ENCODE measurements at places on chromosomes 2 and 18. TPM values are rescaled to one million over a fixed set of nuclear protein-coding genes. Genes with fewer than 3 reads are reported as not detected.

DNA sequence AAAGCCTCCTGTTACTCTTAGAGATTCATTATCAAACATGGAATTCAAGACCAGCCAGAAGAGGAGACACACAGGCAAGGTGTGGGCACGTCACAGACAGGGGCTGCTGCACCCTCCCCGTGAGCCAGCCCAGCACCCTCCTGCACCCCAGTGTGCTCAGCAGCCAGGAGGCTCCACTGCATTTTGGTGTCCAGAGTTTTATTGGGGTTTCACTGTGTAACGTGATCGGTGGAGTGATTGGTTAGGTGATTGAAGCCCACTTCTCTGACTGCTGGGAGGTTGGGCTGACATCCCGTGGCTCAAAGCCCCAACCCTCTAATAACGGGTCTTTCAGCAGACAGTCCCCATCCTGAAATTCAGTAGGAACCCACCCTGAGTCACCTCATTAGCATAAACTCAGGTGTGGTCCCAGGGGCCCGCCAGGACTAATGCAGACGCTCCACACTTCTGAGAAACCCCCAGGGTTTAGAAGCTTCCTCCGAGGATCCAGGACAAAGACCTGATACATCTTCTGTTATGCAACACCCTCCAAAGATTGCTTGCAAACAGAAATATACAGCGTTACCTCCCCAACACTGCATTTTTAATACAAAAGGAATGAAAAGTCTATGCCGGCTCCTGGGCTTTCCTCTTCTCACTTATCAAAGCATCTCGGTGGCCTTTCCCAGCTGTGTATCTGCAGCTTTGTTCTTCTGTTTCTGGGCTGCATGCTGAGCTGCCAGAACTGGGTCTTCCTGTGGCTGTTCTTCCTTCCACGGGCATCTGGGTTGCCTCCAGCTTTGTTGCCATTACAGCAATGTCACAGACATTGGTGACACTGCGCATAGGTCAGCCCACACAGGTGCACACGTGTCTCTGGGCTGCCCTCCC lies 43.7 kb upstream of the SNED1 start:
- no peaks in the 10 kb centered on the region for H3K27me3 ChIP-seq
- H3K36me3 ChIP-seq, result no peaks in the 10 kb centered on the region
- H3K4me1 ChIP-seq, result no peaks in the 10 kb centered on the region
- no peak for DNase-seq
- H3K4me3 ChIP-seq, result no peak overlapping the region

DNA sequence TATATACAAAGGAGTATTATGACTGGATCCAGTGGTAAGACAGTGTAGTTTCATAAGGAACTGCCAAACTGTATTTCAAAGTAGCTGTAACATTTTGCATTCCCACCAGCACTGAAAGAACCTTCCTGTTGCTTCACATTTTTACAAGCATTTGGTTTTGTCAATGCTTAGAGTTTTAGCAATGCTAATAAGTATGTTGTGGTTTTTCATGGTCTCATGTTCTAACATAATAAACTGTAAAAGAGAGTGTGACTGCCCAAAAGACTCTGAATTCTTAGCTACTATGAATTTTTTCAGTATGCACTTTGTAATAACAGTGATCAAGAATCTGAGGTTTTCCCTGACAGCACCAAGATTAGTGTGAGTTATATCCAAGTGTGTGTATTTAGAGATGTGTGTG lies 604.2 kb downstream of the XIRP2 start:
- H3K27ac ChIP-seq, result no peak overlapping the region
- H3K4me1 ChIP-seq, result no peaks in the 10 kb centered on the region
- no peaks in the 10 kb centered on the region for H3K27me3 ChIP-seq
- H3K4me3 ChIP-seq, result no peak overlapping the region
- no peaks in the 10 kb centered on the region for H3K36me3 ChIP-seq
- DNase-seq, result no peak

GRCh38 chr2:34332813-34333212 lies 733.7 kb upstream of the FAM98A start:
- no peak overlapping the region for H3K27ac ChIP-seq
- no peak overlapping the region for H3K4me3 ChIP-seq
- no peaks in the 10 kb centered on the region for H3K27me3 ChIP-seq
- H3K36me3 ChIP-seq, result no peaks in the 10 kb centered on the region
- no peaks in the 10 kb centered on the region for H3K4me1 ChIP-seq

The PPP3R1 gene
- 76.6 TPM for total RNA-seq

DNA sequence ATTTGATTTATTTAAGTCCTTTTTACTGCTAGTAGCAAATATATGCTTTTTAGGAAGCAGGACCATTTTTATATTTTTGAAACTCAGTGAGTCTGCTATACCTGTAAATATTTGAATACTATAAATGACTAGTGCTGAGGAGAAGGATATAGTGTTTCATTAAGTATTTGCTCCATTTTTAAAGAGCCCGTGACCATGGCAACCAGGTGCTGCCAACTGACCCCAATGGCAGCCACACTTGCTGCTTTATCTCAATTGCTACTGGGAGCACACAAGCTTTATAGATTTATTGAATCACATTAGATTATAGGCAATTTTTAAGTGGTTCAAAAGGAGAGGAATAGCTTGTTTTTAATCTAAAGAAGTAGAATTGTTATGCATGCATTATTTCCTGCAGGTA lies 142.0 kb downstream of the SCG2 start:
- no peaks in the 10 kb centered on the region for H3K4me1 ChIP-seq
- no peak for DNase-seq
- no peak overlapping the region for H3K4me3 ChIP-seq
- H3K36me3 ChIP-seq, result no peaks in the 10 kb centered on the region

DNA sequence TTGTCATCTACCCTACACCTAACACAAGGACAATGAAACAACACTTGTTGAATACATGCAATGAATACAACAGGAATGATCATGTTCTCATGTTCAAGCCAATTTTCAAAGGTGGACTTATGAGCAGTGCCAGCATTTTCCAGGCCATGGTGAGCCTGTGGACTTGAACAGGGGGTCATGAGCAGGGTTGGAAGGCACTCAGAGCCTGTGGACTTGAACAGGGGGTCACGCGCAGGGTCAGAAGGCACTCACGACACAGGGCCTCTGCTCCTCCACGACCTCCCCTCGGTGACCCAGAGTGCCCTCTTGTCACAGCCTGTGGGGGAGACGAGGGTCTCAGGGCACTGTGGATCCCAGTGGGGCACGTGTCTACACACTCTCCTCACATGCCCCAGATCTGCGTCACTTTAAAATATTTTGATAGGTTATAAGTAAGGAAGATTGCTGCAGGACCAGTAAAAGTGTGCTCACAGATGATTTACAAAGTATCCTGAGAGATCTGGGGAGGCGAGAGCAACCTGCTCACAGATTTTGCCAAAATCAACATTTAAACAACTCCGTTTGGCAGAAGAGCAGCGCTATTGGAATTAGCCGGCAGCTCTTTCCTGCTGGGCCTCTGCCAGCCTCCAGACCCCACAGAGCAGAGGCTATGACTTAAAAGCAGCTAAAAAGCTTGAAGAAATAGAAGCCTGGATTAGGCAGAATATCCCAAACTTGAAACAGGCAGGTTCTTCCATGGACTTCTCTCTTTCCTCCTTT lies 121.9 kb downstream of the TMEM18 start:
- no peaks in the 10 kb centered on the region for H3K36me3 ChIP-seq
- no peak for DNase-seq
- no peak overlapping the region for H3K4me3 ChIP-seq
- H3K4me1 ChIP-seq, result no peaks in the 10 kb centered on the region

The UPP2 gene
- not detected for total RNA-seq

GRCh38 chr2:45938649-45939511 lies 287.4 kb downstream of the PRKCE start:
- peaks cover 4% of the 10 kb centered on the region for H3K4me1 ChIP-seq
- H3K4me3 ChIP-seq, result no peak overlapping the region
- no peaks in the 10 kb centered on the region for H3K36me3 ChIP-seq
- H3K27ac ChIP-seq, result no peak overlapping the region

- H3K36me3 ChIP-seq, result peaks cover 3% of the 10 kb centered on the region
- no peaks in the 10 kb centered on the region for H3K27me3 ChIP-seq
- no peaks in the 10 kb centered on the region for H3K4me1 ChIP-seq
- H3K4me3 ChIP-seq, result no peak overlapping the region
- no peak overlapping the region for H3K27ac ChIP-seq
- DNase-seq, result no peak
Observed at GRCh38 chr2:231138699-231139098, 13.9 kb upstream of the HTR2B start.

- H3K36me3 ChIP-seq, result peaks cover 16% of the 10 kb centered on the region
- no peak overlapping the region for H3K4me3 ChIP-seq
- H3K27ac ChIP-seq, result no peak overlapping the region
- peaks cover 5% of the 10 kb centered on the region for H3K4me1 ChIP-seq
- no peak for DNase-seq
Observed at GRCh38 chr2:205995260-205995659, 90.7 kb downstream of the INO80D start.

The COA5 gene
- total RNA-seq, result 28.5 TPM

The SP5 gene
- not detected for total RNA-seq

GRCh38 chr18:26548415-26549262 lies at the start of gene KCTD1:
Gene KCTD1, minus strand, starts transcription at chr18:26548553. Its CDS starts 17 bp downstream, at chr18:26548536.
- peaks cover 28% of the 10 kb centered on the region for H3K27me3 ChIP-seq
- peak within 1 kb of the TSS; percentile 75 for H3K4me3 ChIP-seq
- H3K27ac ChIP-seq, result no peak within 1 kb of the TSS
- peaks cover 2% of the 10 kb centered on the region for H3K36me3 ChIP-seq
- H3K4me1 ChIP-seq, result peaks cover 43% of the 10 kb centered on the region

GRCh38 chr2:24075259-24075658 lies 867 bp downstream of the SF3B6 start:
- no peak for DNase-seq
- H3K36me3 ChIP-seq, result peaks cover 10% of the 10 kb centered on the region
- no peaks in the 10 kb centered on the region for H3K27me3 ChIP-seq
- peak overlapping the region; percentile 93 for H3K4me3 ChIP-seq

The LAMA3 gene
- 0.07 TPM for total RNA-seq

- H3K4me1 ChIP-seq, result no peaks in the 10 kb centered on the region
- DNase-seq, result no peak
- H3K27ac ChIP-seq, result no peak overlapping the region
- H3K4me3 ChIP-seq, result no peak overlapping the region
- no peaks in the 10 kb centered on the region for H3K27me3 ChIP-seq
Observed at GRCh38 chr18:65411061-65411460, 339.8 kb upstream of the CDH7 start.

- no peak overlapping the region for H3K27ac ChIP-seq
- no peak for DNase-seq
- H3K4me1 ChIP-seq, result no peaks in the 10 kb centered on the region
- no peaks in the 10 kb centered on the region for H3K36me3 ChIP-seq
- H3K27me3 ChIP-seq, result peaks cover 2% of the 10 kb centered on the region
Observed at GRCh38 chr2:202064171-202064880, 8.7 kb upstream of the KIAA2012 start.

The PLEKHH2 gene
- total RNA-seq, result 0.73 TPM

The MC2R gene
- not detected for total RNA-seq

The HOXD1 gene
- total RNA-seq, result not detected

The PLGLB1 gene
- total RNA-seq, result 0.48 TPM

The MYO7B gene
- 0.58 TPM for total RNA-seq

The GREB1L gene
- not detected for total RNA-seq

DNA sequence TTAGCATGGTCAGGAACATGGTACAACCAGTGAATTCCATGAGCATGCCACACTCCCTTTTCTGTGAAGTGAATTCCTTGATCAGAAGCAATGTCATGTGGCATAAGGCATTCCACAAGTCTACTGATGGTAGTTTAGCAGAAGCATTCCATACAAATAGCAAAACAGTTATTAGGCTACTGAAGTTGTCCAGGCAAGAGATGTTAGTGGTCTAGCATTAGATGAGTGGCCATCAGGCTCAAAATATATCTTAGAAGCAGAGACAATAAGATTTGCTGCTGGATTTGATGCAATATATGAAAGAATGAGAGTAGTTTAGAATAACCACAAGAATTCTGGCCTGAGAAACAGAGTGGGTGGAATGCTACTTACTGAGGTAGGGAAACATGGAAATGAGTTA lies 355.3 kb upstream of the NRXN1 start:
- no peak overlapping the region for H3K27ac ChIP-seq
- no peak for DNase-seq
- no peaks in the 10 kb centered on the region for H3K36me3 ChIP-seq

GRCh38 chr2:122244598-122245229 lies 489.3 kb downstream of the TSN start:
- no peak overlapping the region for H3K4me3 ChIP-seq
- H3K27ac ChIP-seq, result no peak overlapping the region
- DNase-seq, result no peak

- H3K27me3 ChIP-seq, result no peaks in the 10 kb centered on the region
- no peak for DNase-seq
- H3K36me3 ChIP-seq, result peaks cover 1% of the 10 kb centered on the region
Observed at GRCh38 chr2:26251893-26252292, 7.2 kb downstream of the HADHB start.

GRCh38 chr18:61870151-61870550 lies 22.7 kb downstream of the RNF152 start:
- H3K27me3 ChIP-seq, result no peaks in the 10 kb centered on the region
- no peaks in the 10 kb centered on the region for H3K36me3 ChIP-seq
- H3K4me3 ChIP-seq, result no peak overlapping the region
- no peaks in the 10 kb centered on the region for H3K4me1 ChIP-seq
- no peak for DNase-seq

The CKAP2L gene
- 46.1 TPM for total RNA-seq

GRCh38 chr2:219572237-219573001 lies at the start of gene INHA:
Gene INHA, plus strand, starts transcription at chr2:219572310. Its CDS starts 65 bp downstream, at chr2:219572375.
- H3K27ac ChIP-seq, result no peak within 1 kb of the TSS
- H3K27me3 ChIP-seq, result peaks cover 39% of the 10 kb centered on the region
- H3K4me1 ChIP-seq, result no peaks in the 10 kb centered on the region

The MLPH gene
- not detected for total RNA-seq

The GTF2A1L gene
- not detected for total RNA-seq

DNA sequence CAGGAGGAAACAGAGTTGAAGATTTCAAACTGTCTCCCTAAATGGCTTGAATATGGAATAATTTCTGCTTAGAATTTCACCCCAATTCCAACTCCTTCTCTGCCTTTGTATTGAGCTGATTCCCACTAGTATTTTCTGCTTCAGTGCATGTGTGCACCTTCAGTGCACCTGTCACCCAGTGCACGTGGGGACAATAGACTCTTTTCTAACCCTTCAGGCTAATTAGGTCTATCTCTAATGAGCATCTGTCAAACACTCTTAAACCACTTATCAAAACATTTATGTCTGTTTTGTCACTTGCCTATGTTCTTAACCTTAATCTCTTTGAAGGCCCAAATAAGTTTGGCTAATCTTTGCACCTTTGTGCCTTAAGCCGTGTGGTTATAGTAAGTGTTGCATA lies 232.0 kb upstream of the NETO1 start:
- H3K36me3 ChIP-seq, result no peaks in the 10 kb centered on the region
- H3K27me3 ChIP-seq, result no peaks in the 10 kb centered on the region
- H3K27ac ChIP-seq, result no peak overlapping the region
- H3K4me1 ChIP-seq, result no peaks in the 10 kb centered on the region
- no peak for DNase-seq

DNA sequence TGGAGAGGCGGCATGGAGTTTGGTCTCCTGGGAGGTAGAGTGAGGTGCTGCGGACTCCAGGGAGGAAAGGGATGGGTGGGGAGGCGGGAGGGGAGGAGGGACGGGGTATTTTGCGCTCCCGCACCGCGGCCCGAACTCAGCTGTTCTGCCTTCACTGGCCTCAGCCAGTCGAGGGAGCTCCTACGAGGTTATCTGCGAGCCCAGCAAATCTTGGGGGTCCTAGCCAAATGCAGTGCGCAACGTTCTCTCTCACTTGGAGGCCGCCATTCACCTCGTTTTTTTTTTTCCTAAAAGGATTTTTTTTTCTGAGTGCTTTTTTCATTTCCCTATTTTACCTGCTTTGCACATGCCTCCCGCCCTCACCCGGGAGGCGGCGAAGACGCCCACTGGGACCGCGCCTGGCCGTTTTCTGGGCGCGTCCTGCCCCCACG lies 877 bp upstream of the BCL2L11 start:
- peak; percentile 40 for DNase-seq
- H3K27me3 ChIP-seq, result peaks cover 13% of the 10 kb centered on the region
- peaks cover 17% of the 10 kb centered on the region for H3K36me3 ChIP-seq

GRCh38 chr2:50691513-50691912 lies 340.4 kb downstream of the NRXN1 start:
- no peak overlapping the region for H3K4me3 ChIP-seq
- H3K36me3 ChIP-seq, result no peaks in the 10 kb centered on the region
- H3K27ac ChIP-seq, result no peak overlapping the region
- H3K4me1 ChIP-seq, result no peaks in the 10 kb centered on the region
- DNase-seq, result no peak

All from activated CD4-positive, alpha-beta memory T cell treated with anti-CD3 and anti-CD28 coated beads for 36 hours (primary cell).